ENCODE measurements at places on chromosomes 2 and 18.

GRCh38 chr2:198347946-198348345 is 543.6 kb downstream of the PLCL1 start:
- no peak for DNase-seq

GRCh38 chr18:23182606-23183005 is 47.3 kb downstream of the CABLES1 start:
- no peak for DNase-seq

DNA sequence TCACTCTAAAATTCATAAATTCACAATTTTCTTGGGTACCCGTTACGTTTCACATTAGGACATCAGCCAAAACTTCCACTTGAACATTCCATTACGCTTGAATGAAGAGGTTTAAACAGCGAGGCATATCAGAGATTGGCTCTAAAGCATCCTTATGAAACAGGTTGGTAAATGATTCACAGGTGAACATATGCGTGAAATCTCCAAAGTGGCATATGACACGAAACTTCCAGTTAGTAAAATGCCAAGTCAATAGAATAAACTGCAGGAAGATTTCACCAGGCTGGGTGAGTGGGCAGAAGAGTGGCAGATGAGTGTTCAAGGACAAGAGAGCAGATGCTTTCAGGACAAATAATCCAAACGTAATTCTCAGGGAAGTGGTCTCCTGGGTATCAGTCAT is 33.9 kb upstream of the GLS start:
- DNase-seq = peak; percentile 68

GRCh38 chr18:68152770-68153169 is 562.1 kb downstream of the TMX3 start:
- DNase-seq = no peak

- DNase-seq = no peak
Measured at GRCh38 chr18:9215221-9215933, 78.8 kb downstream of the ANKRD12 start.

- DNase-seq = no peak
Measured at GRCh38 chr2:42443718-42444399, 49.9 kb downstream of the KCNG3 start.

GRCh38 chr18:36187826-36188721 is 777 bp downstream of the MOCOS start:
- DNase-seq = peak; percentile 40

- no peak for DNase-seq
Measured at GRCh38 chr2:176123411-176124109, 1.0 kb downstream of the HOXD9 start.

GRCh38 chr18:61400716-61401115 is 67.5 kb downstream of the CDH20 start:
- no peak for DNase-seq

DNA sequence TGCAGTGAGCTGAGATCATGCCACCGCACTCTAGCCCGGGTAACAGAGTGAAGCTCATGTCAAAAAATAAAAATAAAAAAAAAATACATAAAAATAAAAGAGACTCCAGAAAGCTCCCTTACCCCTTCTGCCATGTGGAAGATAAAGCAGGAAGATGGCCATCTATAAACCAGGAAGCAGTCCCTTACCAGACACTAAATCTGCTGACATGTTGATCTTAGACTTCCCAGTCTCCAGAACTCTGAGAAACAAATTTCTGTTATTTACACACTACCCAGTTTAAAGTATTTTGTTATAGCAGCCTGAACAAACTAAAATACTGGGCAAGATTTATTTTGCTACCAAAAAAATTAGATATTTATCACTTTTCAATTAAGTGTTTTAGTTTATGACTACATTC is 136.2 kb upstream of the SMAD7 start:
- no peak for DNase-seq

Data from NCI-H446 treated with DMSO at 0.1 percent for 48 hours (cell line).